ENCODE measurements at places on chromosomes 6 and 20.
A peak's percentile ranks its signal among the peaks of the same experiment; 100 is the strongest.

DNA sequence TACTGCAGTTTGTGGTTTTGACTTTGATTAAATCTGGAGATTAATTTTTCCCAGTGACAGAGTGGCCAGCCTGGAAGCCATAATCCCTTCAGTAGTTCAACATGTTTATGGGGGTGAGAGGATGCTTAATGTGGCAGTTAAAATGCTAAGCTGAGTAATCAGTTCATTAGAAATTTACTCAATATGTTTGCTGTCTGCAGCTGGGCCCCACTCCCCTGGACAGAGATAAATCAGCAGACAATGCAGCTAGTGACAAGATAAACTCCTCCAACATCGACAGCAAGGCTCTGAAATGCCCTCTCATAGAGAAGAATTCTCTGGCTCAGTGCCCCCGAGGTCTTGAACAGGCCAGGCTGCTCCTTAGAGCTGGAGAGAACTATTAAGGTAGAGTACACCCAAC lies 101.9 kb downstream of the LRFN2 start:
- DNase-seq = no peak

- DNase-seq = no peak
Measured at GRCh38 chr20:62725596-62726268, 17.1 kb downstream of the NTSR1 start.

DNA sequence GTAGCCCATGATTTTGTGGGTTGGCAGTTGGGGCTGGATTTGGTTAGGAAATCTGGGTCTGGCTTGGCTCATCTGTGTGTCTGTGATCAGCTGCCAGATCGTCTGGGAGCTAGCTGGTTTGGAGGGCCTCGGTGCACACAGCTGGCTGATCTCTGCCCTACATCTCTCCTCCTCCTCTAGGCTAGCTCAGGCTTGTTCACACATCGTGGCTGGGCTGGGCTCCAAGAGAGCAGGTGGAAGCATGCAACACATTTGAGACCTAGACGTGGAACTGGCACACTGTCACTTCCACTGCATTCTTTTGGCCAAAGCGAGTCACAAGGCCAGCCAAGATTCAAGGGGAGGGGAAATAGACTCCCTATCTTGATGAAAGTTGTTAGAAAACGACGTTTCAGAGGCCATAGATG lies 15.9 kb downstream of the NDUFAF5 start:
- DNase-seq = peak; percentile 97

- DNase-seq = no peak
Measured at GRCh38 chr6:35064757-35065440, 76.2 kb downstream of the TCP11 start.

- DNase-seq = no peak
Measured at GRCh38 chr6:127177030-127177922, 58.8 kb downstream of the RSPO3 start.

DNA sequence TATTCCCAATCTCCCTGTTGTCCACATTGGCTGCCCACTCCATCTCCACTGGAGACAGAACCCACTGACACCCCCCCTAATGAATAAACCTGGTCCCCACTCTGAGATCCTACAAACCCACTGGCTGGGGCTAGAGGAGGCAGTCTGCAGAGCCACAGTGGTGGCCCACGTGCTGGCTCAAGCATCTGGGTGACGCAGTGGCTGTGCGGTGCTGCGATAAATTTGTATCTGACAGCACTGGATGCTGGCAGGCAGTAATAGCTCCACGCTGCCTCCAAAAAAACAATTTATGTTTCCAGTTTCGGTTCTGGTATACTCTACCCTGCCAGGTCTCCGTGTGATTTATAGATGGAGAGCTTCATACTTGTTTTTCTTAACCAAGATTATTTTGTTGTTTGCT lies 87.1 kb upstream of the SYNDIG1 start:
- no peak for DNase-seq

DNA sequence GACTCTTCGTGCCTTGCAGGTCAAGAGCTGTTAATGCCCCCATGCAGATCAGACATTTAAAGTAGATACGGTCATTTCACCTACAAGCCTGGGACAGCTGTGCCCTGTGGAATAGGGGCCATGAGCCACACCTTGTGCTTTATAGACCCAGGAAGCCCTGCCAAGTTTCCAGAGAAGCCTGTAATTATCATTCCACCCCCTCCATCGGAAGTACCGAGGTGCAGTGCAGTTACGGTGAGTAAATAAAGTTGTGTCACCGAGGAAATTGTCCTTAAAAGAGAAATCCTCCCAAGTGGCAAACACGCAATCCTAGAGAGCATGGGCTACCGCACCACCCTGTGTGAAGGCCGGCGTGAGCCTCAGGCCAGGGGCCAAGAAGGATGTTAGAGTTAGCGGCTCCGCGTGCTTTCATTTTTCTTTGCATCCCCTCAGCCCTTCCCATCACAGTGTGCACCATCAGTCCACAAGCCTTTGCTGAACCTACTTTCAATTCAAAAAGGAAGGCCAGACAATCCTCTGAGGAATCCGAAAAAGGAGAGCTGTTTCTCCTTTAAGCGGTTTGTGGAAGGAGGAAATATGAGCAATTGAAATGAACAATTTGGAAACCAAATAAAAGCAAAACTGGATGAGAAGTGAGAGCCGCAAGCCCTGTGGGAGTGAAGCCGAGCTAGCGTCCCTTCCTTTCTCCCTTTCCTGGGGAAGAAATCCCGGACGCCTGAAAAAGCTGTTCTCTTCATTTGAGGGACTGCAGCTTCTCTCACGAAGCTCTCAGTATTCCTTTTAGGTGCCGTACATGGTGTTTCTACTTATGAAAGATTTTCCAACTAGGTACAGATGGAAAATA lies 183.3 kb upstream of the PDE10A start:
- peak; percentile 93 for DNase-seq

- DNase-seq = no peak
Measured at GRCh38 chr20:36642136-36642535, 3.9 kb downstream of the SLA2 start.

DNA sequence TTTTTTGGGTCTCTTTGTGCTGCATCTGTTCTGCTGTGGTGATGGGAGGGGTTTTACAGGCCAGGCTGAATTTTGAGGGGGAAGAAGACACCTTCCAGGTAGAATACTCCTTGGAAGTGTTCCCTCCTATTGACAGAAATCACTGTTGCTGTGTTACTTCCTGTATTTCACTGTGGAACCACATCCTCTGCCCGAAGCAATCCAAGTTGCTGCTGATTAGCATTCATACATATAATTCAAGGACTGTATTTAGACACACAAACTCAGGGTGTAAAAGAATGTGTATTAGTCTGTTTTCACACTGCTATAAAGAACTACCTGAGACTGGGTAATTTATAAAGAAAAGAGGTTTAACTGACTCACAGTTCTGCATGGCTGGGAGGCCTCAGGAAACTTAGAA lies 50.6 kb upstream of the TMEM244 start:
- DNase-seq = no peak

GRCh38 chr6:12245763-12246718 lies 44.1 kb upstream of the EDN1 start:
- no peak for DNase-seq

GRCh38 chr6:4564801-4565271 lies 211.4 kb upstream of the CDYL start:
- no peak for DNase-seq

DNA sequence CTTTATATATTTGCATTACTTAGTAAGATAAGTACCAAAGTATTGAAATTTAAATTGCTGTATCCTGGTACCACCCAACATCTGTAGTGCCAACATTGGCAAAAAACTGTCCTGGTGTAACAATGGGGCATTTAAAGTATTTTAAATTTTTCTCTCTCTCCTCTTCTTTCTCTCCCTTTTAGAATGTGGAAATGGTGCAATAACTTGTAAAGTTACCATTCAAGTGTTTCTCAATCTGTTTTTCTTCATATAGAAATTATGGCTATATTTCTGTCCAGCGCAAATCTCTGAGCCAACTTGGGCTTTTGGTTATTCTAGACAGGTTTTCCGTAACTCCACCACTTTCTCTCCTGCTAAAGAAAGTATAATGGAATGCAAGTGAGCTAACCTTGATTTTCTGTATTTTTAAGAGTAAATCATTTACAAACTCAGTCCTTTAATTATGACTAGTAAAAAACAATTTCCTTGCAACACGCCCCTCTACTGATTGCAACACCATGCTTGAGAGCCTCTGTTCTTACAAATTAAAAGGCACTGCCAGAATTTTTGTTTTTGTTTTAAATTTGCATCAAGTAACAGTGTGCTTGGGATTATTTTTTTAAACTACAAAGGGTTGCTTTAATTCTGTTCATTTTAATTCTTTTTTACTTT lies 324.2 kb upstream of the CITED2 start:
- no peak for DNase-seq

GRCh38 chr20:36498386-36499179 lies 42.7 kb upstream of the MYL9 start:
- no peak for DNase-seq
